Stimulated activated naive CD8-positive, alpha-beta T cell treated with anti-CD3 and anti-CD28 coated beads, Interleukin-15, Interleukin-2, amounts not matched to agents 100 U/mL and 50 U/mL, for 24 hours (primary cell): ENCODE measurements at places on chromosomes 12 and 14.

DNA sequence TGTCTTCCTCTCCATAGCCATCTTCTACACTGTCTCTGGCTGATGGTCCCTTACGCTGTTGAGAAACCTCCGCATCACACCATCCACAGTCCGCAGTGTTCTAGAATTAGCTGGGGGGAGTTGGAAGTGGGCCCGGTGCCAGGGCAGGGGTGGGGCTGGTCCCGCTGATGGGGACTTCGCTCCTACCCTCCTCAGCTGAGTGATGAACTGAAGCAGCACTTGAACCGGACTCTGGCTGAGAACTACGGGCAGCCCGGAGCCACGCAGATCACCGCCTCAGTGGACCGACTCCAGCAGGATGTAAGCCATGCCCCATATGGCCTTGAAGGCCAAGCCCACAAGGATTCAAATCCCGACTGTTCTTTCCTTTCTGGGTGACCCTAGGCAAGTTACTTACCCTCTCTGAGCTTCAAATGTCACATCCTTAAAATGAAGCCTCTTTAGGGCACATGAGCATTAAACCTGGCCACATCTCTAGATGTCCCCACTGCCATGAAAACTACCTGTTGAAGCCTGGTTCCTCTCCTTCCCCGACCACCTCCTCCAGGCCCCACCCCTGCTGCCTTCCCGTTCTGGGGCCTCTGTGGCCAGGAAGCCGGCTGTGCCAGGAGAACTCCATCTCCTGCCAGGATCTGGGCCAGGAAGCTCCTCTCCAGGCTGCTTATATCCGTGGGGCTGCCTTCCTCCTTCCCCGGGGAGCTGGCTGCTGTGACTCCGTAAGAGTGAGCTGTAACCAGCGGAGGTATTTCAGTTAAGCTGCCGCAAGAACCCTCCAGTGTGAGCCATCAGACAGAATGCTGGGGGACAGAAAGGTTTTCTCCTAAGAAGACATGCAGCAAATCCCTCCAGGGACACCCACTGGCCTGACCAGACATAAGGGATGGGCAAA lies 53.1 kb downstream of the TSPAN11 start:
- DNase-seq, result no peak

DNA sequence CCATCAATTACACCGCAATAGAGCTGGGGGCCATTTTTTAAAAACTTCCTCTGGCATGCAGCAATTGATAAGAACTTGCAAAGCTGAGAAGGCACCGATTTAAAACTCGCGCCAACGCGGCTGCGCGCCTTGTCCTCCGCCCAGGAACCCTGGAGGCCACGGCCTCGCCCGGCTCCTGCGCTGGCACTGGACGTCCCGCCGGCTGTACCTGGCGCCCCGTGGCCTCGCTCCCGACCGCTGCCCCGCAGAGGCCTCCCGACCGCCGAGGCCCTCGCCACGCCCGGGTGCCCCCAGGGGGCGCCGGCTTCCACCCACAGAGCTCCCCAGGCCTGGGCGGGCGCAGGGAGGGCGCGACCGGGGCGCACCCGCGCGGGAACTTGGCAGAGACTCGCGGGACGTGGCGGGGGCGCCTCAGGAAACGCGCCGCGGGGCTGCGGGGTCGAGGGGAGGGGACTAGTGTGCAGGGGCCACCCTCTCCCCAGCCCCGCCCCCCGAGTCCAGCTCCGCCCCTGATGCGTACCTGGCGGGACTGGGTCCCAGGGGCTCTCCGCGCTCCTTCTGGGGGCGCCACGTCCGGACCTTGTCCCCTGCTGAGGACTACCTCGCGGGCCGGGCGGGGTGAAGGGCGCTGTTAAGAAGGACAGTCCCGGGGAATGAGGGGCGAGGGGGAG lies 65.7 kb downstream of the TNFAIP2 start:
- DNase-seq, result peak; percentile 35

GRCh38 chr12:33290703-33291102 lies 148.9 kb downstream of the SYT10 start:
- no peak for DNase-seq

DNA sequence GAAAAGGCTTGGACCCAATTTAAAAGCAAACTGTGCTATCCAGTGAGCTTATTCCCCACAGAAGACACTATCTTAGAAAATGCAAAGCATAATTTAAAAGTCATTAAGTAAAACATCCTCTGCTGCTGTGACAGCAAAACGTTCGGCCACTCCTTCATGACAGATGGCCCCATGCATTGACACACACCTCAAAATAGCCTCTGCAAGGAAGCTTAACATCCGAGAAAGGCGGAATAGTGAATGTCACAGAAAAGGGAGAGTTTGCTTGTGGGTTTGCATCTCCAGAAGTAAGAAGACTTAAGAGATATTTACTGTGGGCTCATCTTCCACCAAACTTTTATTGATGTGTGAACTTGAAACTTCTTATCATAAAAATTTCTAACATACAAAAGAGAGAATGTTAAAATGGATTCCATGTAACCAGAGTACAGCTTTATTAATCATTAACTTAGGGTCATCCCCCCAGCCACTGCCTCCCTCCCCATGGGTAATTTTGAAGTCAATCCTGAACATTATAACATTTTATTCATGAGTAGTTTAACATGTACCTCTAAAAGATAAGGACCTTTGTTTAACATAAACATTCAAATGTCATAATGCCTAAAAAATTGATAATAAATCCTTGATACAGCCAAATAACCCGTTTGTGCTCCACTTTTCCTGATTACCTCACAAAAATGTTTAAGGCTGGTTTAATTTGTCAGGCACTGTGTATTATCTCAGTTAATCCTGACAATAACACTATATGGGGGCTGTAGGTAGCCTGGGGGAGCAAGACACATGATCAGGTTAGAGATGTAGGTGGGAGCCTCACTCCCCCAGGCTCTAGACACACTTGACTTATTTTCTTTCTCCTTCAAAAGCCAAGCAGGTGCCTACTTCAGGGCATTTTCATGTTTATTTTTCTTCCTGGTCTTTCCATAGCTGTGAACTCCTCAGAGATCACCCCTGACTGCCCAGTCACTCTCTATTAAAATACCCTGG lies 119.7 kb upstream of the TMCC3 start:
- DNase-seq, result no peak

DNA sequence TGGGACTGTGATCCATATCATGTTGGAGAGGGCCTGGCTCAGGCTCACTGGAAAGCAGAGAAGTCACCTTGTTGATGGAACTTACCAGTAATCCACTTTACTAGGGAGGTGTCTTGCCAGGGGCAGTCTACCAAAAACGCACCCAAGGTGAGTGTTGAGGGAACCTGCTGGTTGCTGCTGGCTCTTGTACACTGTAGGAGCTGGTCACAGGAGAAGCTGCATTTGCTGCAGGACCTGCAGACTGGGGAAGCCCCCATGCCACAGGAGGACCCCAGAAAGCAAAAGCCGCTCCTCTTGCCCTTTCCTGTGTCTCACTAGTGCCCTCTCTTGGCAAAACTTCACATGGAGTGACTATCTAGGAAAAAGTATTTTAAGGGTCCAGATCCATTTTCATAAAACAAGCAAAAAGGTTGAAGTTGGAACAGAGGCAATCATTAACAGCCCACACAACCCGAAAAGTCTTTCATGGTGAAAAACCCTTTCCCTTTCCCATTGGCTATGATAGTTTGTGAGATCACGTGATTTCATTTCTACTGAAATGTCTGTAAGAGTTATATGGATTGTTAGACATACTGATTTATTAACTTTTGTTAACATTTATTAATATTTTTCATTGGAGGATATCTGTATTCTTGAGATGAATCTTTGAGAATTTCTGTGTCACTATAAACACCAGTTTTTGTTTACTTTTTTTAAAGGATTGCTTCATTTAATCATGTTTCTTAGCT lies 59.2 kb downstream of the RASSF8 start:
- DNase-seq, result peak; percentile 24

GRCh38 chr12:50458606-50459005 lies 46.2 kb upstream of the DIP2B start:
- DNase-seq, result no peak

DNA sequence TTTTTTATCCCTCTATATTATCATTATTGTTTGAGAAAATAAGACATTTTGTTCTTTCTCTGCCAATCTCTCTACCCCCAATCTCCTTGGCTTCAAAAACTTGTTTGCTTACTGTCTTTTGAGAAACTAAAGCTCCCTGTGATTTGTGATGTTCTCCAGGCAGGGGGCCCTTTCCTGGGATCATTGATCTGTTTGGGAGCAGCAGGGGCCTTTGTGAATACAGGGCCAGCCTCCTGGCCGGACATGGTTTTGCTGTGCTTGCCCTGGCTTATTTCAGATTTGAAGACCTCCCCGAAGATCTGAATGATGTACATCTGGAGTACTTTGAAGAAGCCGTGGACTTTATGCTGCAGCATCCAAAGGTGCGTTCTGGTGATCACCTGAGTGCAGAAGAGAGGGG lies 4.5 kb downstream of the ACOT6 start:
- DNase-seq, result no peak

DNA sequence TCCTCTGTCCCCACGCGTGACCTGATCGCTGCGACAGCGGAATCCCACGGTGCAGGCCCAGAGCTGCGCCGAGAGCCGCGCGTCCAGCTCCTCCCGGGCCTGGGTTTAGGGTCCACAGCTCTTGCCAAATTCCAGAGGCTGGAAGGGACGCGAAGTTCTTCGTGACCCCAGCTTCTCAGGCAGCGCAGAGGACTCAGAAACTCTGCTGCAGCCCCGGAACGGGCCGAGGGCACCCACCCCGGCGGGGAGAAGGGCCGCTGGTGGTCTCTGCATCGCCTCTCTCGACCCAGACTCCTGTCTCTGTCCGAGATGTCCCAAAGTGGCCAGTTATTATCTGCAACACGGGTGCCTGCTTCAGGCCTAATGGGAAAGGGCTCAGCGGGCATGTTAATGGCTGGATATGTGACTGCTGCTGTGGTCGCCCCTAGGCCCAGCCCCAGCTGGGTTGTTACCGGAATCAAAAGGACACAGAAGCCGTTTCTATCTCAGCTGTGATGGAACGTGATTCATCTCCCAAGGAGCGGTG lies 236.4 kb downstream of the VRK1 start:
- no peak for DNase-seq

DNA sequence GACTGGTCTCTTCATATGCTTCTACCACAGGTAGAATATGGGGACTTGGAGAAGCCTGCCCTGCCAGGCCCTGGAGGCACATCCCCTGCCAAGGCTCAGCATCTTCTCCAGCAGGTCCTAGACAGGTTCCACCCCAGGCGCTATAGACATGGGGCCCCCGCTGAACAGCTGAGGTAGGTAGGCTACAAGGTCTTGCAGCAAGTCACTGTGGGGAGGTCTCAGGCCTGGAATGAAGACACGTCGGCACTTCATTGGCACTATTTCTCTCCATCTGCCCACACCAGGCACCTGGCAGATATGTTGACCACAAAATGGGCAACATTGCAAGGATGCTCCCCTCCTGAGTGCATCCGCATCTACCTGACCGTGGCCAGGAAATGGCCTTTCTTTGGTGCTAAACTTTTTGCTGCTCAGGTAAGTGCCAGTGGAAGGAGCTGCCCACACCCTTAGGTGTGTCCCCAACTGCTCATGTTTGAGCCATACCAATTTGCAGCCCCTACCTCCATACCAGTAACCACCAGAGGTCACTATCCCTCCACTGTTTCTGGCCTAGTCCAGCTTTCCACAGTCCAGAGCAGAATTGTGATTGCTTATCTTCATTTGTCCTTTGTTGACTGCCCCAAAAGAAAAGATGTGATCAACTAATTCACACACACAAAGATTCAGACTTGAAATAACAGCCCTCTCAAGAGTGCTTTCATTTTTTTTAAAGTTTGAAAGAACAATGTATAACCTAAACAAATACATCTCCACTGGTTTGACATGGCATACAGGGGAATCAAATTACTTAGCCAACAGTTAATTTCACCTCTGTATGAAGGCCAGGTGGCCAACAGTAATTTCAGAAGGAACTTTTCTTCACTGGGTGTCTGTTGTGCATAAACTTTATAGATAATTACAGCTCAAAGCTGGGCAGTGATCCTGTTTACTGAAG lies 16.1 kb downstream of the PIGH start:
- no peak for DNase-seq

DNA sequence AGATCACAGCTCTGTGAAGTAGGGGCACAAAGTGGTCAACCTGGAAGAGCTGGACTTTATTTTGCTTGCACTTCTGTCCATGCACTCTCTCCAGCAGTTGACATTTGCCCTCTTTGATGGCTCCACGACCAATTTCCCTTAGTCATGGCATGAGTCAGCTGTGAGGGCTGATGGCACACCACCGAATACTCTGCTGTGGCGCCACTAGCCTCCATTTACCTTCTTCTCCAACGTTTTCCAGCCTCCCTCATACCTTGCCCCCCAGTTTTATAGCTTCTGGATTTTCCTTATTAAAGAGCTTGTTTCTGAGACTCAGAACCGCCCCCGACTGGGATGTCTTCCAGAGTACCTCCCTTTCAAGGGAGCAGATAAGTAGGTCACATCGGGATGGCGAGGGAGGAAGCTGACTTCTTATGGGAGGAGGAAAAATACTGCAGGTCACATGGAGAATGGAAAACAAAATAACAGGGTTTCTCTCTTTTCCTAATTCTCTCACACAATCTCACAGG lies 17.6 kb downstream of the NINJ2 start:
- no peak for DNase-seq

DNA sequence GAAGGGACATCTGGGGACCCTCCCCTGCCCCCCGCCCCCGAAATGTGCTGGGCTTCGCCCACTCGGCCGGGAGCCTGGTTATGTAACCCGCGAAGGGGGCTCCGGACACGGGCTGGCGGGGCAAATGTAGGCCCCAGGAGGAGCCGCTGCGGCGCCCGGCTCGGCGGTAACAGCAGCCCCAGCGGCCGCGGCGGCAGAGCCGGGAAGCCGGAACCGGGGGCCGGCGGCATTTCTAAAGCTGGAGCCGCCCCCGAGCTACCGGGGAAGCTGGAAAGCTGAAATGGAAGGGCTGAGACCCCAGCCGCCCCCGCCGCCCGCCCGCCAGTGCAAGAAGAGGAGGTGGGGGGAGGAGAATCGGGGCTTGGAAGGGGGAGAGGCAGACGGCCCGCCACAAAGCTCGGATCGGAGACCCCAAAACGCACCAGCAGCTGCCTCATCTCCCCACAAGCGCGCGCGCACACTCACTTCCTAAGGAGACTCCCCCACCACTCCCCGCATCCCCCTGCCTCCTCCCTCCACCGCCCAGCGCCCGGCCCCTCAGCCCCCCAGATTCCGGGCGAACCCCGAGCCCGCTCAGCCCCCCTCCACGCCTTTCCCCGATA lies 1.5 kb downstream of the KDM2B start:
- peak; percentile 51 for DNase-seq

DNA sequence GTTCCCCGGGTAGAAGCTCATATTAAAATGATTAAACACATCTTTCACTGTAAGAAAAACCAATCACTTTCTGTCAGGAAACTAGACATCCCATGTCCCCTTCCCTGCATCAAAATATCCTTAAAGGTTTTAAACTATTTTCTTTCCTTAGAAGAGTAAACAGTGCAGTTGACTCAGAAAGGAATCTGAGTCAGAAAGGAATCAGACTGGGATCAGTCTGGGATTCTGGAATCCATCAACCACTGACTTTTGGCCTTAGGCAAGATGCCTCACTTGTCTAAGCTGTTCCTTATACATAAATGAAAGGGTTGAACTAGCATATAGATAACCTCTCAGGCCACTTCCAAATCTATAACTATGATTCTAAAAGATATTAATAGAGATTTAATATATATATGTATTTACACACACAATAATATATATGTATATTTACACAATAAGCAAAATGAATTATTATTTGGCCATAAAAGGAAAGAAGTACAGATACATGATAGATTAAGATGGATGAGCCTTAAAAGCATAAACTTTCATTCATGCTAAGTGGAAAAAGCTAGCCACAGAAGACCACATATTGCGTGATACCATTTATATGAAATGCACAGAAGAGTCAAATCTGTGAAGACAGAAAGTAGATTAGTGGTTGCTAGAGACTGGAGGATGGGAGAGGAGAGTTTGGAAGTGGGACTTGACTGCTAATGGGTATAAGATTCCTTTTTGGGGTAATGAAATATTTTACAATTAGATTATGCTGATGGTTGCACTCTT lies 114.4 kb downstream of the SLC38A1 start:
- no peak for DNase-seq
